ENCODE measurements at places on chromosomes 13 and 19. TPM values are rescaled to one million over a fixed set of nuclear protein-coding genes. Genes with fewer than 3 reads are reported as not detected.

The CD33 gene
- total RNA-seq, result 0.91 TPM

The GIPR gene
- 15.7 TPM for total RNA-seq

The TGFBR3L gene
- 5.8 TPM for total RNA-seq

The TMC4 gene
- total RNA-seq, result not detected

The HS6ST3 gene
- total RNA-seq, result not detected

The CGB1 gene
- total RNA-seq, result not detected

The POSTN gene
- not detected for total RNA-seq

The PRODH2 gene
- total RNA-seq, result not detected

The DPY19L3 gene
- total RNA-seq, result 22.2 TPM

The AP1M2 gene
- total RNA-seq, result not detected

The MYH14 gene
- total RNA-seq, result not detected

The ZIK1 gene
- total RNA-seq, result 2.4 TPM

The NKG7 gene
- total RNA-seq, result 63.9 TPM

The LILRB2 gene
- total RNA-seq, result not detected

The SOX1 gene
- not detected for total RNA-seq

The F10 gene
- total RNA-seq, result not detected

The APOE gene
- total RNA-seq, result 2.9 TPM

Data from activated naive CD4-positive, alpha-beta T cell treated with anti-CD3 and anti-CD28 coated beads, Interleukin-2, amount 50 U/mL, for 72 hours (primary cell).